ENCODE measurements at places on chromosomes 3 and 15.

GRCh38 chr3:189570916-189571315, 60.3 kb upstream of the TP63 start:
- DNase-seq = no peak

DNA sequence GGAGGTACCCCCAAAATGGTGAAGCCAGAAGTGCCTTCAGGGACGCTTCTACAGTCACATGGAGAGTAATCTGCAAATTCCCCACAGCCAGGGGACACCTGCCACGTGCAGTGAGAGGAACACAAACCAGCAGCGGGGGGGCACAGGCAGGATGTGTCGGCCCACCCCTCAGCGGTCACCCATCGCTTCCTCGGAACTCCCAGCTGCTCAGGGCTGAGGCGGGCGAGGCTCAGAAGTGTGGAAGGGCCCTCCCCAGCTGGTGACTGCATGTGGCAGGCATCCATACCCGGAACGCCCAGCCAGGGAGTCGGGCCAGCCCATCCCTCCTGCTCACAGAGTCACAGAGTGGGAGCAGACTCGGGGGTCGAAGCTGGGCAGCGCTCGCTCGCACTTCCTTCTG, 63.7 kb downstream of the SLC12A8 start:
- DNase-seq = no peak

DNA sequence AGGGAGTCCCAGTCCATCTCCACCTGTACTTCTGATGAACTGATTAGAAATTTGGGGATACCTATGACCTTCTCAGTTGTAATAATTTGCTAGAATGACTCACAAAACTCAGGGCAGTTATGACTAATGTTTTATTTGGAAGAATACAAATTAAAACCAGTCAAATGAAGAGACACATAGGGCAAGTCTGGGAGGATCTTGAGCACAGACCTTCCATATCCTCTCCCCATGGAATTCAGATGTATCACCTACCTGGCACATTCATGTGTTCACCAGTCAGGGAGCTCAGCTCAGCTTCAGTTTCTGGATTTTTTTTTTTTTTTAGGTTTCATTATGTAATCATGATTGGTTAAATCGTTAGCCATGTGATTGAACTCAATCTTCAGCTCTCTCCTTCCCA, 247.7 kb downstream of the VGLL3 start:
- DNase-seq = no peak

DNA sequence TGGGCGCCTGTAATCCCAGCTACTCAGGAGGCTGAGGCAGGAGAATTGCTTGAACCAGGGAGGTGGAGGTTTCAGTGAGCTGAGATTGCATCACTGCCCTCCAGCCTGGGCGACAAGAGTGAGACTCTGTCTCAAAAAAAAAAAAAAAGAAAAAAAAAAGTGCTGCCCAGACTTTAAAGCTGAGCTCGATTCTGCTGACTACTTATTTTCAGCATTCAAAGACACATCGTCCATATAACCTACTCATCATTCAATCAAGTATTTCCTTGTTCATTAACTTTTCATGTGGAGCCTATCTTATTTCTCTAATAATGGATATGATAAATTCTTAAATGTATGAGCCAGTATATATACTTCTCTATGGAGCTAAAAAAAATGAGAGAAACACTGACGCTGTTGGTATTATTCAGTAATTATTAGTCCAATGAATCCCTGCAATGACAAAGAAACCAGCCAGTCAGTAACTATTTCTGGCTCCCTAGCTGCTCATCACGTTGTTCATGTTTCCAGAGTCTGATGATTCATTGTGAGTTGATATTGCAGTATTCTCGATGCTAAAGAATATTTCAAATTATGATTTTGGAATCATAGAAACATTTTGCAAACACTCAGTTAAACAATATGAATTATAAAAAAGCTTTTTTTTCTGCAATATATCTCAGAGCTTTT, 111.9 kb downstream of the RAP2B start:
- no peak for DNase-seq

GRCh38 chr3:36540888-36541518, 160.7 kb downstream of the STAC start:
- DNase-seq = no peak

DNA sequence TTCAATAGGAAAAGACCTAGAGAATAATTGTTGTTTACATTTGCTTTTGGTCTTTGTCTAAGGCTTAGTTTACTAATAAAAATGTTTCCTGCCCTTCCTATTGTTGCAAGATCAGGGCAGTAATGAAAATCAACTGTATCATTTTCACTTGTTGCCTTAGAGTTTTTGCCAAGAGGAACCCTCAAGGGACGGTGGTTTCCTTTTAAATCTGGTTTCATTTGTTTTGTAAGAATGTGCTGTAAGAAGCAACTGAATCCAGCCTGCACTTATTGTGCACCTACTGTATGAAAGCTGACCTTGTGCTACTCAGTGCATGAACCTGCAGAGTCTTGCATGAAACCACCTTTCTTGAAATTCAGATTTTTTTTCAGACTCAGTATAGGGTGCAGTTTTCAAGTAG, 5.3 kb downstream of the IGF1R start:
- no peak for DNase-seq

DNA sequence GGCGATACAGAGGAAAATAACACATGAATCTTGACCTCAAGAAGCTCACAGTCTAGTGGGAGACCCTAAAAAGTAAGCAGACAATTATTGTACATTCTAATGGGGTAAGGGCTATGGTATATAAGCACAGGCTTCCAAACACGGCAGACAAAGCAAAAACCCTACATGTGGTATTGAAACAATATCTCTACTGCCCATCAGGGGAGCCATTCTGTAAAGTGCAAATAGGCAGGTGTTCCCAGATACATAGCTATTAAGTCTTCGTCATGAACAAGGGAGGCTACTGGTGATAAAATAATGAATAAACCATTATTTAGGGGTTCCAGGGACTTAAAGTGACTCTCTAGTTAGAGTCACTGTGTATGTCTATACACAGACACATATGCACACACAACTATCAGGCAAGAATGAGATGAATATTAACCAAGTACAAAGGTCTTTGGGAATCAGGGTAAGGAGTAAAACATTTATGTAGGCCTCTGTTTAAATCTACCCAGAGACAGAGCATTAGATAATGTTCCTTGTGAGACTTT, 38.7 kb upstream of the ASB14 start:
- DNase-seq = no peak

GRCh38 chr15:67004142-67004541, 61.3 kb upstream of the SMAD3 start:
- DNase-seq = no peak

GRCh38 chr3:114223143-114223542, 14.2 kb downstream of the ZNF80 start:
- DNase-seq = no peak

GRCh38 chr3:157533298-157534070, 30.3 kb upstream of the VEPH1 start:
- no peak for DNase-seq

GRCh38 chr15:67018026-67018425, 47.4 kb upstream of the SMAD3 start:
- no peak for DNase-seq

GRCh38 chr15:41987246-41987924, 15.0 kb upstream of the EHD4 start:
- no peak for DNase-seq

DNA sequence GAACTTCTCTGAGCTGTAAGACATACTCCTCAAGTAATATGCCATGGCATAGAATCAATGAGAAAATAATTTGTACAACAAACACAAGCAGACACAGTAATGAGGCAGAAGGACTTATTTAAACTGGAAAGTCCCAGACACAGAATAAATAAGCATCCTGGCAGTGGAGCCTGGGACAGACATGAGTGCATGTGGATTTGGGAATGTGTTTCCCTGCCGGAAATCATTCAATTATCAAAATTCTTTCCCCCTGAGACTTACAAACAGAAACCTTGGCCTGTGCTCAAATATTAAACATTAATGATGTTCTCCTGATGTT, 520.1 kb downstream of the ROBO1 start:
- peak; percentile 5 for DNase-seq

DNA sequence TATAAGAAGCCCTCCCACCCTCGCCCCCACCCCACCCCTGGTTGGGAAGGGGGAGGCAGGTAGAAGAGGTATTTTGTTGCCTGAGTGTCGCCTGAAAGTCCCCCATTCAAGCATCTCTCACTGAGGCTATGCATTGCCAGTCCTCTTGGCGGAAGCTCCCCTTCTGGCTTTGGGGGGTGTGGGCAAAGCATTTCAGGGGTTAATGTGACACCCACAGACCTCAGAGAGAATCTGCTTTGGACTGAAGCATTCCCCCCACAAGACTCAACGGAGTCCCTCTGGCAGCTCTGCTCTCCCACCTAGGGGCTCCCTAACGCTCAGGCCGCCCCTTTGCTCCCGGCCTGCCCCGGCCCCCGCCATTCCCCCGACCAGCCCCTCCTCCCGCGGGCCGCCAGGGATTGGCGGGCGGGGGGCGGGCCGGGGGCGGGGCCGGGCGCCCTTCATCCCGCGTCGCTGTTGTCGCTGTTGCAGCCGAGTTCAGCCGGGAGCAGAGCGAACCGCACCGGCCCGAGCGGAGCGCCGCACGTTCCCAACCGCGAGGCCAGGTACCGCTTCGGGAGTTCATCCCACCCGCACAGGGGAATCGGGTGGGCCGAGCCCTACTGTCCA, at the start of gene SLC38A3:
Gene SLC38A3, plus strand, starts transcription at position 468 of the 609 bp plus-strand sequence. CDS start 8,929 bp downstream, outside the sequence.
- no peak for DNase-seq

- DNase-seq = peak; percentile 47
These were observed 77.8 kb downstream of the GHSR start for GRCh38 chr3:172370419-172370818.

GRCh38 chr3:41565948-41566514, 366.7 kb downstream of the CTNNB1 start:
- DNase-seq = no peak

GRCh38 chr15:96701443-96701842, 370.9 kb downstream of the NR2F2 start:
- no peak for DNase-seq

DNA sequence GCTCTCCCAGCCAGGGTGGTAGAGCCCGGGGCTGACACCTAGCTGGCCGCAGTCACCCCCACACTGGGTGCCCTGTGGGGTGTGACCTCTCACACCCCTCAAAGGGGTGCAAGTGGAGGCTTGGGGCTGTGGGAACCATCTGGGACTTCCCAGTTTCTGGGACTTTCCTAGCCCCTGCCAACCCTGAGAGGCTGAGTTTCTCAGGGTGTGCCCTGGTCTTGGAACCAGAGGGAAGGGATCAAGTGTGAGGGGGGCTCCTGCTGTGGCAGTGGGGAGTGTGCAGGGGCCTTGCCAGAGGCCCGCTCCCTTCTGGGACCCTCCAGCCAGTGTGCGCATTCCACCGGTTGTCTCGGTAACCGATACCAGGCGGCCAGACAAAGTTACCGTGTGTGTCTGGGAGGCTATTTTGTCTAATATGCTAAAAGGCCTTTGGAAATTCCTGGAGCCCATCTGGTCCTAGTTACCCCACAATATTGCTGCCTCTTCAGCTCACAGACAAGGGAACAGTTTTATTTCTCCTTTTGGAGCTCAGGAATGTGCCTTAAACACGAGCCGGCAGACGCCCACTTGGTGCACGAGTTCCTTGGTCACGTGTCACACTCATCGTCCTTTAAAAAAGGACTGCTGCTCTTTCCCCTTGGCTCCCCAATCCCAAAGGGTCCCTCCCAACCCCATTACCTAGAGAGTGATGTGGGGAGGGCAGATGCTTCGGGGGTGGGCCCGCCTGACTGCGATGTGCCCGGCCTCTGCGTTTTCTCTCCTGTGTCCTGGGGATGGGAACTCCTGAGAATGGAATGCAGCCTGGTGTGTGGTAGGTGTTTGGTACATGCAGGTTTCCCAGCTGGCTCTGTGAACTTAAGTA, 33.2 kb downstream of the HDAC11 start:
- no peak for DNase-seq

DNA sequence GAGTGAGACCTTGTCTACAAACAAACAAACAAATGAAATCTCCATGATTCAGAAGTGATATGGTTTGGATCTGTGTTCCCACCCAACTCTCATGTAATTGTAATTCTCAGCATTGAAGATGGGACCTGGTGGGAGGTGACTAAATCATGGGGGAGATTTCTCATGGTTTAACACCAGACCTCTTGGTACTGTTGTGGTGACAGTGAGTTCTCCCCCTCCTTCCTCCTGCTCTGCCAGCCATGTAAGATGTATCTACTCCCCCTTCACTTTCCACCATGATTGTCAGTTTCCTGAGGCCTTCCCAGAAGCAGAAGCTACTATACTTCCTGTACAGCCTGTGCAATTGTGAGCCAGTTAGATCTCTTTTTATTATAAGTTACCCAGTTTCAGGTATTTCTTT, 438.4 kb upstream of the THBS1 start:
- no peak for DNase-seq
